ENCODE measurements at places on chromosomes 11 and 22. TPM values are rescaled to one million over a fixed set of nuclear protein-coding genes. Genes with fewer than 3 reads are reported as not detected.

GRCh38 chr22:17430412-17430811 is 61.2 kb downstream of the CECR2 start:
- DNase-seq = no peak

DNA sequence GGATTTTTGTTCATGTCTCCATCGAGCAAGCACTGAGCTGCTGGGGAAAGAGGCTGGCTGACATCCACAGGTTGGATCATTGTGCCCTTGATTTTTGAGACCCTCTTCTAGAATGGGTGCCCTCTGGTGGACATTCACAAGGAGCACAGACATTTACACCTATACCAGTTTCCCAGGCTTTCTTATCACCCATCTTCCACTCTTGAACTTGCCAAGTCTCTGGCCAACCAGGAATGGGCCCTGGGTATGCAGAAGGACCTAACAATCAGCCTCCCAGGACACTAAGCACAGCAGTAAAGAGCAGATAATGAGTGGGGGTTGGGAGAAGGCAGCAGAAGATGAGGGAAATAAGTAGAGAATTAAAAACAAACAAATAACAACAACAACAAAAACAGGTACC is 5.7 kb upstream of the INTS4 start:
- DNase-seq = peak; percentile 20

GRCh38 chr22:46791201-46791731 is 28.8 kb downstream of the TBC1D22A start:
- DNase-seq = no peak

GRCh38 chr11:66337103-66337899 is 1.1 kb upstream of the RIN1 start:
- DNase-seq = no peak

DNA sequence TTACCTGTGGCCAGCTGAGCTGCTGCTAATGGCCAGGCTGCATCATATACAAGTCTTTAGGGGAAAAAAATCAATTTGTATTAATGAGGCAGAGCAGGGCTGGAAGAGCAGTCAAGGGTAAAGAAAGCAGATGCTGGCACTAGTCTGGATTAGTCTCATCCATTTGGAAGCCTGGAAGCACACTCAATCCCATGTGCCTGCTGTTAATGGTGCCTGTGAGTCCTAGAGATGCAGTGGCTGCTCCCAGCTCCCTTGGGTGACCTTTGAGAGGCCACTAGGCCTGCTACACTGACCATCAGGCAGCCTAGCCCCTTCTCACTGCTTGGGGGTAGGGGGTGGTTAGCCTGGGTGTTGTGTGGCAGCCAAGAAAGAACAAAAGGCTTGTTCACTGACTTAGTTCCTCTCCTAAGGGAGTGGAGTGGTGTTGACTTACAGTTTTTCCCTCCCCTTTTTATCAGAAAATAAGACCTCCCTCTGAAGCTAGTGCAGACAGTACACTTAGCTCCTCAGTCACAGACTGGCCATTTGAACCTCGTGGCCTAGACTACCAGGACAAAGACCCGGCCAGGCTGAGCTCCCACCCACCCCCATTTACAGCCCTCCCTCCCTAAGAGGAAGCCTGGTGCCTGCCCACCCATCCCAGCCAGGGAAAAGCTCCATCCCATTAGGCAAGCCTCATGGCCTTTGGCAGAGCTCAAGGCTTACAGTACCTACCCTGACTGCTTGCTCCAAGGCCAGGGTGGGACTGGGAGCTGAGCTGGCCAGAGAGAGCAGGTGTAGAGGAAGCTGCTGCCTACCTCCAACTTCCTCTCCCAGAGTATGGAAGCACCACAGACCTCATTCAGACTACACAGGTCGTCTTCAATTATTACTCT is 7.8 kb downstream of the PIK3IP1 start:
- no peak for DNase-seq

DNA sequence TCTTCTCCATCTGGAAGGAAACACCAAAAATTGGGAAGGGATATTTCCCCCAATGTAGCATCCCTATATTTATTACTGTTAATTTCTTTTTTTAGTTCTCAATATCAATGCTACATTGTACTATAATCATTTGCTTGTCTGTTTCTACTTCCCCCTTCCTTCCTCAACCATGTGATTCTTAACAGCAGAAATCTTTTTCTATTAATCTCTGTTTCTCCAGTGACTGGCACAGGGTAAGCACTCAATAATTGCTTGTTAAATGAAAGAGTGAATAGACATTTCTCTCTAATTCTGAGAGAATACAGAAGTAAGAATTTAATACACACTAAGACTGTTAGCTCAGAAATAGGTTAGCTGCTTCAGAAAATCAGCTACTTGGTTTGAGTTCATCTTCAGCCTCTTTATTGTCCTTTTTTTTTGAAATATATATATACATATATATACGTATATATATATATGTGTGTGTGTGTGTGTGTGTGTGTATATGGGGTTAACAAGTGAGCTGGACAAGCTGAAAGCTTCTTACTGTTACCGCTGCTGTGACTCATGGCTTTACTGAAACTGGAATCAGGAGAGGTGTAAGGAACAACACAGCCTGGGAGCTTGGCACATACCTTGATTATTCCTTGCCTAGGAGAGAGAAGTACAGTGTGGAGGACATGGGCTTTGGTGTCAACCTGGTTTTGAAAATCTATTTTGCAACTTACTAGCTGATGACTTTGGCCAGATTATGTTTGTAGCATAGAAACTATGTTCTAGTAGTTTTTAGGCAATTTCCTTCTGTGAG is 26.2 kb upstream of the PDE3B start:
- no peak for DNase-seq

GRCh38 chr11:103076361-103076760 is 15.6 kb downstream of the DCUN1D5 start:
- DNase-seq = no peak

GRCh38 chr22:28989035-28989464 is 72.6 kb downstream of the C22orf31 start:
- no peak for DNase-seq

GRCh38 chr11:36051235-36052144 is 107.6 kb downstream of the LDLRAD3 start:
- DNase-seq = no peak

GRCh38 chr22:19663286-19663815 is 51.0 kb upstream of the SEPTIN5 start:
- DNase-seq = no peak

- DNase-seq = no peak
Measured at GRCh38 chr11:1350086-1350725, 39.5 kb upstream of the BRSK2 start.

DNA sequence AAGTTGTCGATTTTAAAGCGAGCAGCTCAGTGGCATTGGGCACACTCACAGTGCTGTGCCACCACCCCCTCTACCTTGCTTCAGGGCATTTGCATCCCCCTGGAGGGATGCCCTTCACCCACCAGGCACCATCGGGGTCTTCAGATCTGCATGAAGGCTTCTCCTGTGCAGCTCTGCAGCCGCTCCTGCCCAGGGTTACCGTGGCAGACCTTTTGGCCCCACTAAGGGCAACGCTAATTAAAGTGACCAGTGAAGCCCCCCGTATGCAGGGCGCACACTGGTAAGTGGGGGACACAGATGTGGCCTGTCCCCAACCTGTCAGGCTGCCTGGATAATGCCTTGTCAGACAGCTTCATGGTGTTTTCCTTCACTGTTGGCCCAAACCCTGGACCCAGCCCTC is 1117.7 kb downstream of the BRD1 start:
- DNase-seq = no peak

- DNase-seq = no peak
Measured at GRCh38 chr11:126546191-126546590, 190.7 kb downstream of the ST3GAL4 start.

- peak; percentile 63 for DNase-seq
Measured at GRCh38 chr11:74650498-74650897, 58.1 kb downstream of the POLD3 start.

DNA sequence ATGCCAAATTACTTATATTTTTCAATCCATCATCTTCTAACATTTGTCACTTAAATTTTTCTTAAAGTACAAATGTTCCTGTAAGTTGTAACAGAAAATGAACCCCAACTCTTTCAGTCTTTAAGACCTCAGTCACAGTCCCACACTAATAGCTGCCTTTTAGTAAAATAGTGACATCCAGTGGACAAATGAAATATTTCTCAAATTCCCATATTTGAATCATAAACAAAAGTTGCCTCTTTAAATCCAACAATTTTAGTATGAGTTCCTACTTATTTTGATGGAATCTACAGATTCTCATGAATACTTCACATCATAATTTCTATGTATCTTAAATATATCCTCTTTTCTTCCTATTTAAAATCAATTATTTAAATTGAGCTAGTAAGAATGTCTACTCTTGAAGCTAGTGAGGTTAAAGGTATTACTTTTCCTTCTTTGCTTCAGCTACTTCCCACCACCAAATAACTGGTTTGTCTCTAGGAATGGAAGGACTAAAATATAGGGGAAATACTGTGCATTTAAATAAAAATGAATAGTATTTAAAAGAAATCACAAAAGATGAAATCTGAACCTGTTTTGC is 9.2 kb downstream of the LIN7C start:
- peak; percentile 11 for DNase-seq

DNA sequence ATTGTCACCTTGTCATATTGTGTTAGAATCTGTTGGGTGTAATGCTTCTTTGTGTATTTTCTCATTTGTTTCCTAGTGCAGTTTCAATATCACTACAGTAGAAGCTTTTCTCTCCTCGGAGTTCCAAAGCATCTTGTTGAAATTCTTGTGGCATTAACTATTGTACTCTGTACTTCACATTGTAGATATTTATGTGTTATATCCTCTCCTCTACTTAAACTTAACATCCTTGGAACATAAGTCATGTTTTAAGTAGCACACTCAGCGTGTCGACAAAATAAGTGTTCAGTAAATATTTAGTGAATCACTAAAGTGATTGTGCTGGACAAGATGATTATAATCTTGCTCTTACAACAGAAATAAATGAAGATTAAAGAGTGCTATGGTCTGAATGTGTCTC is 201.7 kb downstream of the ARHGAP42 start:
- no peak for DNase-seq

DNA sequence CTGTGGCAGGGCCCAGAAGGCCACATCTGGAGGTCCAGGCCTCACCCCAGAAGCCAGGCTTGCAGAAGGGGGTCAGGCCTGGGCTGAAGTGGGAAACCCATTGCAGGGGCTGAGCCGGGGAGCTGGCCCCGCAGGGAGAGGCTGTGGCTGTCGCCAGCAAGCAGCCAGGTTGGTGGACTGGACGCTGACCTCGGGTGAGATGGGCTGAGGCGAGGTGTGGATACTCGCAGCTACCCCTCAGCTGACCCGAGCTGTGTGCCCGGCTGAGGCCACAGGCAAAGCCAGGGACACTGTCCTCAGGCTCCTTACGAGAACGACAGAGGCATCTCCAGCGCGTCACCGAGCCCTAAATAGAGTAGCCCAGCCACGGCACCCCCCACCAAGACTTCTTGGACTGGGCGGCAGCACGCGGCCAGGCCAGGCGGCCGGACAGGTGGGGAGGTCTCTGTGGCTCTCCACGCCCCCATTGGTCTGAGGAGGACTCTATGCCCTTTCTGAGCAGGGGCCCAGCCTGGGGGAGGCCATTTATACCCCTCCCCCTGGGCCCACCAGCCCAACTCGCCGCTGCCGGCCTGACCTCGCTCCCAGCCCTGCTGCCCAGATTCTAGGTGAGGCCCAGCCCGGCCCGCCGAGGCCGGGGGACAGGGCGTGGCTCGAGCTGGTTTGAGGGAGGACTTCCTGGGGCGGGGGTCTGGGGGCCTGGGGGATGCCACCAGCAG is at the start of gene TNNI2:
TNNI2 (plus strand) TSS at position 556 of the 719 bp plus-strand sequence. CDS start 716 bp downstream, outside the sequence.
- DNase-seq = no peak

DNA sequence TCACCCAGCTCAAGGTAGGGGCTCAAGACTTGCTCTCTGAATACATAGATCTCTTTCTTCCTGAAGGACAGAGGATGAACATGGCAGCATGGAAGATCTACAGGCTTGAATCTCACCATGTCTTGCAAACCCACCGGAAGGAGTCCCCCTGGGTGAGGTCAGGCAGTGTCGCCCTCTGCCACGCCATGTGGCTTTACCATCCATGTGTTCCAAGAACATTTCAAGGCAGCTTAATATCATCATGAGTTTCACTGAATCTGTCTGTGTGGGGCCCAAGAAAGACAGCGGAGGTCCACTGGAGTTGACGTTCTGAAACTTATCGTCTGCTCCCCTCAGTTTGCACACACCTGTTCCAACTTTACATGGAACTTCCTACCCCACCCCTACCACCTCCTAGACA is 1202.6 kb downstream of the TBC1D22A start:
- DNase-seq = no peak

DNA sequence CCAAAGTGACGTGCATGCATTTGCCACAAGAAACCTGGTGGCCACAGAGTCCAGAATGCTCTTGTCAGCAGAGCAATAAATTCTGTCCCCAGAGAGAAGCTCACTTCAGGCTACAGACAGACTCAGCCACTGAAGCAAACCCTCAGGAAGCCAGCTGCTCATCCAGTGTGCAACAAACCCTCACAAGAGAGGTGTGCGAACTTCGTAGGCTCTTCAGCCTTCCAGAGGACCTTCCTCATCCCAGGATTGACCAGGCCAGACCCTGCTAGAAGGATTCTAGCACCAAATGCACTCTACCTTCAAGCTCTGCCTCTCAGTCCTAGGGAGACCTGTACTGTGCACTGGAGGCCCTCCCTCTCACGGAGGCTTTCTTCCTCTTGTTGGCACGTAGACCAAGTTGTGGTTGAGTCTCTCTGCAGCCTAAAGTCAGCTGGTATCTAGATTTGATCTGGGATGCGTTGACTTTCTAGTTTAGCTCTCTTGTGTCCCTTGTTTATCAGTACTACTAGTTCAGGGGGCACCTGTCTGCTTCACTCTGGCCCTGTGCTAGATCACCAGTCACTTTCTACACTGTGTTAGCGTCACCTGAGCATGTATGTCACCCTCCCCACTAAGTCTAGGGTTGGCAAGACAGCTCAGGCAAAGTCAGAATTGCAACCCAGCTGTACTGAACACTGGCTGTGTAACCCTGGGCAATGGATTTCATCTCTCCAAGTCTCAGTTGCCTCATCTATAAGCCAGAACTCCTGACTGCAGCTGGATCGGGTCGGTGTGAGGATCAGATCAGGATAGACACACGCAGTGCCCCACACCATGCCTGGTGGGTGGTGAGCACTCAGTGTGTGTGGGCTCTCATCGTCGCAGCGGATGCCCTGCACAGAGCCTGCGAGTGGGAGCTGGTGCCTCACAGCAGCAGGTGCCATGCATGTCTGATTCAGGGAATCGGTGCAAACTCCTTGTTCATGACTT is 22.1 kb upstream of the TMPRSS13 start:
- no peak for DNase-seq

- DNase-seq = no peak
Measured at GRCh38 chr11:112555491-112556364, 295.1 kb upstream of the PLET1 start.

NOX4 gene
- 2.4 TPM for total RNA-seq

OR10AG1 gene
- total RNA-seq = not detected

PHOX2A gene
- total RNA-seq = not detected

SLC16A8 gene
- total RNA-seq = 0.69 TPM

FHIP1B gene
- 17.9 TPM for total RNA-seq

APOA4 gene
- not detected for total RNA-seq

GUCY1A2 gene
- 10.6 TPM for total RNA-seq

RFPL3 gene
- not detected for total RNA-seq

LMNTD2 gene
- total RNA-seq = 0.69 TPM

MRPL40 gene
- total RNA-seq = 13.9 TPM

SPDYC gene
- total RNA-seq = not detected

Measured in skin of body (tissue), 3 donors.